ENCODE measurements at places on chromosomes 3 and 15.

GRCh38 chr15:58019503-58020376 is 45.8 kb downstream of the ALDH1A2 start:
- DNase-seq: no peak

GRCh38 chr3:12603969-12604368 is 47.1 kb downstream of the MKRN2 start:
- no peak for DNase-seq

- peak; percentile 44 for DNase-seq
Measured at GRCh38 chr3:31533169-31534064, 692 bp downstream of the STT3B start.

GRCh38 chr15:101107101-101107500 is 144.7 kb downstream of the CHSY1 start:
- DNase-seq: no peak

GRCh38 chr15:70741677-70742293 is 21.6 kb downstream of the UACA start:
- DNase-seq: no peak

DNA sequence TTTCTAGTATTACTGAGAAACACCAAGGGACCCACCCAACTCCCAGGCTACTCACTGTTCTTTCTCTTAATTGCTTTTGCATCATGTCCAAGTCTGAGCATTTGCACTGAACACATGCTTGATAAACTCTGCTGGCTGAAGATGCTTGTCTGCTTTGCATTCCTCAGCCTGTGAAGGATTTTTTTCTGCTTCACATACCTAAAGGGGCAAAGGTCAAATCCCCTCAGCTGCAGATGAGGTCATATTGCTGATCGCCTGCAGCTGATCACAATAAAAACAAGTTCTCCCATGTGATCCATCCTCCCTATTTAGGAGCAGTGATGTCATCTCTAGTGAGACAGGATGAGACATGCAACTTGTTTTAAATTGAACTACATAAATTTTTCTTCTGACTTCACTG is 84.6 kb upstream of the DCBLD2 start:
- no peak for DNase-seq

DNA sequence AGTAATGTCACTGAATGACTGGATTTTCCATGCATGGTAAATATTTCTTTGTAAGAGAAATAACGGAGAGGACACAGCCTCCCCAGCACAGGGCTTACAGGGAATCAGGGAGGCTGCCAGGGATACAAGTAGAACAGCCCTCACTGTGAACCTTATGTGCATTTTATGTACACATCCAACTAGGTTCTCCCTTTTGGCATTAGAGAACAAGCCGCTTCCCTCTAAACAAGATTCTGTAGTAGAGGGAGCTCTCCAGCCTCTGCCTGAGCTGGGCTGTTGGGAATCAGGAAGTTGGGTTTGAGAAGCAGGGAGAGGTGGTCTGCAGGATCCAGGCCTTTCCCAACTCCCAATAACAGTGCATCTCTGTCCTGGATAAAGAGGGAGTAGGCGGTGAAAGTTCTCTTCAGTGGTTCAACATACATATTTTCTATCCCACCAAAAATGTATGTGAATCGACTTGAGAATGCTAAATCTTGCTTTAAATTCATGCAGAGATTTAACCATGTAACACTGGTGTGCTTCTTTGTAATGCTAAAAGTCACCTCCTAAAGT is 83.7 kb downstream of the ARNT2 start:
- no peak for DNase-seq

- DNase-seq: no peak
Measured at GRCh38 chr3:140731440-140732119, 53.7 kb downstream of the TRIM42 start.

DNA sequence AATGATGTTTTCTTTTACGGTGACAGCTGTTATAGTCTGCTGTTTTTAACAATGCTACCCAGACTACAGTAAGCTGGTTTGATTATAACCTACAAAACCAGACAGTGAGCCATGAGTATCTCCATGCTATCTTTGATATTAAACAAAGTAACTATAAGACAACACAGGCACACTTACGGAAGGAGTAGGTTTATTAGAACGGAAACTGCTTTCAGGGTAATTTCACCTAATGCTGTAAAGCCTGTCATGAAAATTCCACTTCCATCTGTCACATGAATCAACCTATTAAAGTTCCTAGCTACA is 33.0 kb downstream of the VPS13C start:
- DNase-seq: no peak

DNA sequence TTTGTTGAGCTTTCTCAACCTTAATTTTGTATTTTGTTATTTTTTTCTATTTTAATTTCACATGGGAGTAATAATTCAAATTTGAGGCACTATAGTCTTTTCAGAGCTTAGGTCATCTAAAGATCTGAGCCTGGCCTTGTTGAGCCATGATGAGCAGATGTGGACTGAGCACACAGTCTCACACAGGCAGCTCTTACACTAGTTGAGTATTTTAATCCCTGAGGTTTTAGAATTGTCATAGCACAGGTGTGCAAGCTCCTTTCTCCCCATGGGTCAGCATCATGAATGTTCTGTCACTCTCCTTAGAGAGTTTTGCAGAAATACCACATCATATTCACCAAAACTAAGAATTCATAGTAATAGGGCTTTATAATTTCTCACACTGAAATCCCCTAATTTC is 4.9 kb downstream of the ZBTB38 start:
- no peak for DNase-seq

All from tibial nerve (tissue), 4 donors.